T-helper 17 cell (primary cell): ENCODE measurements at places on chromosomes 4 and X. TPM values are rescaled to one million over a fixed set of nuclear protein-coding genes. Genes with fewer than 3 reads are reported as not detected.

DNA sequence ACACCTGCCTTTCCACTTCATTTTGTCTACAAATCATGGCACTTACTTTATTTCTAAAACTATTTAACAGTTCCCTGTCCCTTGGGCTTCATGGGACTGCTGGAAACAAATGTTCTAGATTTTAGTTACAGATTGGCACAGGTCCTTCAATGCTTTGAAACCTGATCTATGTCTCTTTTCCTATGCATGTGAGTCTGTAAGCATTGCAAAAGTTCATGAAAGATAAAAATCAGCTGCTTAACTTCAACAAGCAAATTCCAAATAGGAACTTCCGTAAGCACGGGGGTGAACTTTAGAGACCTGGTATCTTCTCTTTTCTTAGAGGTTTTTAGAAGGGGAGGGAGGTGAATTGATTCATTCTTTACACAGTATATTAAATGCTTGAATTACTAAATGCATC lies 9.5 kb downstream of the LGI2 start:
- no peak overlapping the region for H3K4me3 ChIP-seq
- peaks cover 64% of the 10 kb centered on the region for H3K27me3 ChIP-seq
- DNase-seq, result no peak
- H3K36me3 ChIP-seq, result peaks cover 3% of the 10 kb centered on the region
- H3K4me1 ChIP-seq, result peaks cover 2% of the 10 kb centered on the region

- H3K27ac ChIP-seq, result no peak overlapping the region
- H3K27me3 ChIP-seq, result no peaks in the 10 kb centered on the region
- no peak overlapping the region for H3K4me3 ChIP-seq
- DNase-seq, result no peak
- H3K36me3 ChIP-seq, result peaks cover 4% of the 10 kb centered on the region
- peaks cover 11% of the 10 kb centered on the region for H3K4me1 ChIP-seq
Observed at GRCh38 chr4:128913228-128913627, 103.7 kb downstream of the JADE1 start.

DNA sequence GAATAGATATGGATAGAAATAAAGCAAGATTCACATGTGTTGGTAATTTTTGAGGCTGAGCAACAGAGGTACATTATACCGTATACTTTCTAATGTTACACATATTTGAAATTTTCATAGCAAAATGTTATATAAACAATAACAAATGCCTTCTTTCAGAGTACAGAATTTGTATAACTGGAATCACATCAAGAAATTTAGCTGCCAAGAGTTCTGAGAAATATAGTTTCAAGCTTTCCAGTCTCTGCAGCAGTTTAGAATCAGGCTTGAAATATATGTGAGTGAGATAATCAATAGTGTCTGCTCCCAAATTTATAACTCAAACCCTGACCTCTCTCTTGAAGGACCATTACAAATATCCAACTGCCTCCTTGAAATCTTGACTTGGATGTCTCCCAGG lies 23.8 kb downstream of the FAM184B start:
- H3K4me1 ChIP-seq, result peaks cover 5% of the 10 kb centered on the region
- H3K36me3 ChIP-seq, result peaks cover 6% of the 10 kb centered on the region
- H3K27ac ChIP-seq, result no peak overlapping the region
- no peak overlapping the region for H3K4me3 ChIP-seq

DNA sequence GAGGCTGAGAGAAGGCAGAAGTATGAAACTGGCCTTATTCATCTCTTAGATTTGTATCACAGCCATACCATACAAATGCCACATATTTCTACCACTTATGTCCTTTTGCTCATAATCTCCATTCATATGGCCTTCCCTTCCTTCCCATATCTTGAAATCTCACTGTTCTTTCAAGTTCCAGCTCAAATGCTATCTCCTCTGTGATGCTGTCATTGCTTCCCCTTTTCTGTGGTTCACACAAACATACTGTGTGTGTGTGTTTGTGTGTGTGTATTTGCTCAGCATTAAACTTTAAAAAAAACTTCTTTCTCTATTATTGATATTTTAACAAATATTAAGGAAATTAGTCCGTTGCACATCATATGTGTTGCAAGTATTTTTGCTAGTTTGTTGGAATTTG lies 26.7 kb downstream of the PHKA1 start:
- H3K27ac ChIP-seq, result no peak overlapping the region
- H3K4me1 ChIP-seq, result no peaks in the 10 kb centered on the region
- no peaks in the 10 kb centered on the region for H3K36me3 ChIP-seq
- H3K27me3 ChIP-seq, result no peaks in the 10 kb centered on the region
- no peak overlapping the region for H3K4me3 ChIP-seq
- DNase-seq, result no peak

DNA sequence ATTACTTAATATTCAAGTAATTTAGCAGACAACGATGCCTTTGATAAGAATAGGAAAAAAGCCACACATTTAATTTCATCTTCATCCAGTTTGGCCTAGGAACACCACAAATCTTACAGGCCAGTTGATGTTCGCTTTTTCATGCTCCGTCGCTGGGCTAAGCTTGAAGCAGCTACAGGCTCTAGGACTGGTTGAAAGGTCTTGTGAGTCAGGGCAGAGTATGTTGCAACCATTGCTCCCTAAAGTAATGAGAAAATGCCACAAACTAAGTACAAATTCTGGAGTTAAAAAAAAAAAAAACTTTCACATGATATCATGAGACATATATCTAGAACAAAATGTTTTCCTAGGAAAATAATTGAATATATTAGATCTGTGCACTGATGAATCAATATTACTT lies 123.8 kb downstream of the RPS6KA6 start:
- H3K27ac ChIP-seq, result no peak overlapping the region
- H3K4me3 ChIP-seq, result no peak overlapping the region
- no peaks in the 10 kb centered on the region for H3K36me3 ChIP-seq
- H3K4me1 ChIP-seq, result no peaks in the 10 kb centered on the region

GRCh38 chr4:109472343-109472761 lies 38.7 kb downstream of the SEC24B start:
- H3K4me3 ChIP-seq, result no peak overlapping the region
- DNase-seq, result no peak
- peaks cover 35% of the 10 kb centered on the region for H3K4me1 ChIP-seq
- H3K27ac ChIP-seq, result no peak overlapping the region
- H3K36me3 ChIP-seq, result peaks cover 6% of the 10 kb centered on the region
- H3K27me3 ChIP-seq, result no peaks in the 10 kb centered on the region

DNA sequence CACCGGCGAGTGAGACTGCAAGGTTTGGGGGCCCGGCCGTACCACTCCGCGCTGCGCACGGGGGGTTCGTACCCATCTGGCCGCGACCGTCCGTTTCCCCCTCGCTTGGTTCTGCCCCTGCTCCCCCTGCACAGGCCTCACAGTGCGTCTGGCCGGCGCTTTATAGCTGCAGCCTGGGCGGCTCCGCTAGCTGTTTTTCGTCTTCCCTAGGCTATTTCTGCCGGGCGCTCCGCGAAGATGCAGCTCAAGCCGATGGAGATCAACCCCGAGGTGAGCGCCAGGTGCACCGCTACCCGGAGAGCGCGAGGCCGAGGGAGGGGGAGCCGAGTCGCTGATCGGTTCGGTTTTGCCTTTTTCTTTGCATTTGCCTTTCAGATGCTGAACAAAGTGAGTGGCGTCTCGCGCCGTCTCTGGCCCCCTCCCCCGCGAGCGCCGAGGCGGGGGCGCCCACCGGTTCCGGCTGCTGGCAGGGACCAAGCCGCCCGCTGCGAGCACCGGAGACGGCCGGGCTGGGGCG lies at the start of gene UCHL1:
UCHL1 (plus strand) TSS at position 189 of the 517 bp plus-strand sequence; CDS start at position 238, 49 bp downstream.
- peaks cover 69% of the 10 kb centered on the region for H3K27me3 ChIP-seq
- no peak for DNase-seq
- H3K4me3 ChIP-seq, result peak within 1 kb of the TSS; percentile 65
- peaks cover 4% of the 10 kb centered on the region for H3K36me3 ChIP-seq
- peaks cover 12% of the 10 kb centered on the region for H3K4me1 ChIP-seq
- no peak within 1 kb of the TSS for H3K27ac ChIP-seq

Gene BMX
- not detected for total RNA-seq

Gene UGT2B17
- not detected for total RNA-seq

Gene IQSEC2
- 1.9 TPM for total RNA-seq

Gene TLR10
- not detected for total RNA-seq

Gene UGT8
- 0.62 TPM for total RNA-seq

Gene CEP135
- 21.5 TPM for total RNA-seq

Gene NXF2B
- total RNA-seq, result not detected
